ENCODE measurements at places on chromosomes 16 and 17.

DNA sequence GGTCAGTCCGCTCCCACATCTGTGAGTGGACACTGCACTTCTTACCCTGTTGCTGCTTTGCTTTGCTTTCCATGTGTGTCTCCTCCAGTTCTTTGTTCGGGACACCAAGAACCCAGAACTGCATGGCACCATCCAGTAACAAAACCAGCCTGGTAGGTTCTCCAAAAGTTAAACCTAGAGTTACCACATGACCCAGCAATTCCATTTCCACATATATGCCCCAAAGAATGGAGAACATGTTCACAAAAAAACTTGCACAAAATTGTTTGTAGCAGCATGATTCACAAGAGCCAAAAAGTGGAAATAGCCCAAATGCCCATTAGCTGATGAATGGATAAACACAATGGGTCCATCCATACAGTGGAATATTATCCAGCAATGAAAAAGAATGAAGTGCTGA, 10.3 kb upstream of the CCL22 start:
- no peak for DNase-seq

- no peak for DNase-seq
Measured at GRCh38 chr16:5621826-5622225, 524.2 kb upstream of the EEF2KMT start.

DNA sequence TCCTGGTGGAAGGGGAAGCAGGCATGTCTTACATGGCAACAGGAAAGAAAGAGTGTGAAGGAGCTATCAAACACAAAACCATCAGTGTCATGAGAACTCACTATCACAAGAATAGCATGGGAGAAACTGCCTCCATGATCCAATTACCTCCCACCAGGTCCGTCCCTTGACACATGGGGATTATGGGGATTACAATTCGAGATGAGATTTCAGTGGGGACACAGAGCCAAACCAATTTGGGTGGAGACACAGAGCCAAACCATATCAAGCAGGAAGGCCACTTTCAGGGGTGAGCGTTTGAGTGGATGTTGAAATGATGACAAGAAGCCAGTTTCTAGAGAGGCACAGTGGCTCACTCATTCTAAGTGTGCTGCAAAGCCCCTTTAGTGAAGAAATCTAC, 143.8 kb downstream of the CPPED1 start:
- DNase-seq: no peak

DNA sequence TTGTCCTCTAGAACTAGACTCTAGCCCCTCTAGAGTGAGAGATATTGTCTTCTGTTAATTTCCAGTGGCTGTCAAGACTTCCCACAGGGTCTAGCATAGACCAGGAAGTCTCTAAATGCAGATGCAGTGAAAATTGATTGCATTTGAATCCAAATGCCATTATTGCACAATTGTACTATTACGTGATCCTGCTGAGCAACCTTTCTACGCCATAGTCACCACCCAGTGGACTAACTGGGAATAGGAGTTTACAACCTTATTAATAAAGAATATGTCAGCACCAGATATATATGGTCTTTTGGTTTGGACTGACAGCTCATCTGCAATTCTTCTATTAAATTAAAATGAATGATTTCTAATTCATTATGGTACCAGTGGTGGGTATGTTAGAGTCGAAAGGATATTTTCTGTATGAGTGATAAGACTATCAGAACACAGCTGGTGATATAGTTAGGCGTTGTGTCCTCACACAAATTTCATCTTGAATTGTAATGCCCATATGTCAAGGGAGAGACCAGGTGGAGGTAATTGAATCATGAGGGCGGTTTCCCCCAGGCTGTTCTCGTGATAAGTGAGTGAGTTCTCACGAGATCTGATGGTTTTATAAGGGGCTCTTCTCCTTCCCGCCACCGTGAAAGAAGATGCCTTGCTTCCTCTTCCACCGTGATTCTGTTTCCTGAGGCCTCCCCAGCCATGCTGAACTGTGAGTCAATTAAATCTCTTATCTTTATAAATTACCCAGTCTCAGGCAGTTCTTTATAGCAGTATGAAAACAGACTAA, 138.9 kb upstream of the CA10 start:
- DNase-seq: no peak

DNA sequence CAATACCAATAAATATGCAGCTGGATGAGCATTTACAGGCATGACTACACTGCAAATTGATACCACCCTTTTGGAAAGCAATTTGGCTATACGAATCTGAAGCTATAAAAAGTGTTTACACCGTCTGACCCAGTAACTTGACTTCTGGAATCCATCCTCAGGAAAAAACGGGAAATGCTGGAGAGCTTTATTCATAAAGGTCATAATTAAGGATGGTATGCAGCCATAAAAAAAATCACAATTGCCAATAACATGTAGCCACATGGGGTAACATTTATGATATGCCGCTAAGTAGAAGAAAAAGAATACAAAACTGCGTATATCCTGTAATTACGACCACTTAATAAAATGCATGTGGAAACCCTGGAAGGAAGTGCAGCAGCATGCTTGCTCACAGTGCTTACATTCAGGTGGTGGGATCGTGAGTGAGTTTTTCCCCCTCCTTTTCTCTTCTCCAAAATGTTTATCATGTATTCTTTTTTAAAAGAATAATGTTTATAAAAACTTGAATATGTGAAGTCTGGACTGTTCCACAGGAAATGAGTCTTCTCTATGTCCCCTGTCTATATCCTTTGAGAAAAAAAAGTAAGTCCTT, 34.2 kb downstream of the COPRS start:
- DNase-seq: no peak

DNA sequence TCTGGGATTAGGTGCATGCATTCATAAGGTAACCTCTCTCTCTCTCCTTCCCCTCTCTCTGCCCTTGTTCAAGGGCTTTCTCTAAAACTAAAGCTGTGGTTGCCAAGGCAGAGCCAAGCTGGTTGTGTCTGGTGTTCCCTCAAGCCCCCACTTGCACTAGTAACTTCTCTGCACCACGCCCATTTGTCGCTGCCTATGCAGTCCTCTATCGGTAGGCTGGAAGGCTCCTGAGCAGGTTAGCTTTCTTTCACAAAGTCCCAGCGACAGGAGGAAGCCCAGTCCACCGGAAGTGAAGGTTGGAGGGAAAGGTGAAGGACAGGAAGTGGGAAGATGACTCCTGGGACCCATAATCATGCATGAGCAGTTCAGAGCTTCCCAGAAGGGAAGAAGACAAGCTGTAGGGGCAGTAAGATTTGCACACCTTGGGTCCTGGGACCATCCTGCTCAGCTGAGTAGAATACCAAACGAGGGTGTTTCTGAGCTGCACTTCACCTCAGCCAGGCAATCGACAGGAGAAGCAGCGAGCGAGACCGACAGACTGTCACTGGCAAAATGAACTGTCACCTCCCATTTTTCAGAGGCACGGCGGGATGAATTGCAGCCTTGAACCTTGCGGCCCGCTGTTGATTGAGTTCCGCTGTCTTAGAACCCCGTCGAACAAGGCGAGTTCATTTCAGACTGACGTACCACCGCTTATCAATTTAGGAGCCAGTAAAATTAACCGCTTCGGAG, 14.7 kb upstream of the SKAP1 start:
- no peak for DNase-seq

DNA sequence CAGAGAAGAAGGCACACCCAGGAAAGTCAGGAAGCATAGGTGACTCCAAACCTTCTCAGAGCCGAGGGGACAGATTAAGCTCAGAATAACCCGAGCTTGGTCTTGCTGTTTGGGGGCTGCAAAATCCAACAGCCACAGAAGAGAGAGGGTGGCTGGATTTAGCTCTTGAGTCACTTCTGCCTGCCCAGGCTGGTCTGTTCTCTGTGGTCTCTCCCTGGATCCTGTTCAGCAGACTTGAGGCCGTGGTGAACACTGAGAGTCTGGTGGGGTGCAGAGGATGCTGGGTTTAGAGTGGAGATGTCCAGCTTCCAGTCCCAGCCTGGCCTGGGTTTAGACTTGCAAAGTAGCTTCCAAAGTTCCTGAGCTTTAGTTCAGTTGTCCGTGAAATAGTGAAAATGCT, 8.8 kb downstream of the SLC26A11 start:
- no peak for DNase-seq

DNA sequence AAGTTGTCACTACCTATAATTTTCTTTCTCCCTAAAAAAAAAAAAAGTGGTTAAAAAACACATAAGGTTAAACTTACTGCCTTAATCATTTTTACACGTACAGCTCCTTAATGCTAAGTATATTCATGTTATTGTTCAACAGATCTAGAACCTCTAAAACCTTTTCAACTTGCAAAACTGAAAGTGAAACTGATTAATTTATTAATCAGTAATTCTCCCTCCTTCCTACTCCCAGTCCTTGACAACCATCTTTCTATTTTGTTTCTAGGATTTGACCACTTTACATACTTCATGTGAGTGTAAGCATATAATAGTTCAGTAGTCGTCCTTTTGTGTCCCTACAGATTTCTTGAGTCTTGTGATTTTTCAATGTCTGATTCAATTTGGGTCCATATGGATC, 251.4 kb upstream of the KIF2B start:
- no peak for DNase-seq

DNA sequence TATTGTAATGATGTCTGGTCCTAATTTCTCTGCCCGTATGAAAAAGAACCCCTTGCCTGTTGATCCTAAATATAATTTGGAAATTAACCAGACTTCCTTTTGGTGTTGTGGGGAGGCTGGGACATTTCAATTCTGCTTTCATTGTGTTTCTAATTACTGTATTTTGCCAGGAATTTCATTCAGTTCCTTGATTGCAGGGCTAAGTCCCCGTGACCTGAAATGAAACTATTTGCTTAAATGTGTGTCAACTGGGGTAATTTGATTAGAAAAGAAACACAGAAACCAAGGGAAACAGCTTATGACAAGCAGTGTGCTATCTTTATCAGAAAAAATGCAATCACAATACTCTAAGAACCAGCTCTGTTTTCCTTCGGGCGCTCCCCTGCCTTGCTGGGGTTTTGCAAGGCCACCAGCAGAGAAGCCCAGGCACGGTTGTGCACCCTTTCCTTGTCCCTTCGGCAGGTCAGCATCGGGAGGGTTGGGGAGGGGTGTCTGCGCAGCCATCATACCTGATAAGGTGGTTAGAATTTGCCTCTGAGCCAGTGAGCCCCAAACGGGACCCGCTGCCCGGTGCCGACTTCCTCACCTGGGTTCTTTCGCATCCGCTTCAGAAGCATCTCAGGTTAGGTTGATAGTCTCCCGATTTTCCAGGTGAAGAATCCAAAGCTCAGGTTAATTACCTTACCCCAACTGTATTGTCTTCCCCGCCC, 19.4 kb downstream of the KLHL36 start:
- no peak for DNase-seq

GRCh38 chr16:9152649-9153501, 61.4 kb downstream of the HAPSTR1 start:
- DNase-seq: no peak

DNA sequence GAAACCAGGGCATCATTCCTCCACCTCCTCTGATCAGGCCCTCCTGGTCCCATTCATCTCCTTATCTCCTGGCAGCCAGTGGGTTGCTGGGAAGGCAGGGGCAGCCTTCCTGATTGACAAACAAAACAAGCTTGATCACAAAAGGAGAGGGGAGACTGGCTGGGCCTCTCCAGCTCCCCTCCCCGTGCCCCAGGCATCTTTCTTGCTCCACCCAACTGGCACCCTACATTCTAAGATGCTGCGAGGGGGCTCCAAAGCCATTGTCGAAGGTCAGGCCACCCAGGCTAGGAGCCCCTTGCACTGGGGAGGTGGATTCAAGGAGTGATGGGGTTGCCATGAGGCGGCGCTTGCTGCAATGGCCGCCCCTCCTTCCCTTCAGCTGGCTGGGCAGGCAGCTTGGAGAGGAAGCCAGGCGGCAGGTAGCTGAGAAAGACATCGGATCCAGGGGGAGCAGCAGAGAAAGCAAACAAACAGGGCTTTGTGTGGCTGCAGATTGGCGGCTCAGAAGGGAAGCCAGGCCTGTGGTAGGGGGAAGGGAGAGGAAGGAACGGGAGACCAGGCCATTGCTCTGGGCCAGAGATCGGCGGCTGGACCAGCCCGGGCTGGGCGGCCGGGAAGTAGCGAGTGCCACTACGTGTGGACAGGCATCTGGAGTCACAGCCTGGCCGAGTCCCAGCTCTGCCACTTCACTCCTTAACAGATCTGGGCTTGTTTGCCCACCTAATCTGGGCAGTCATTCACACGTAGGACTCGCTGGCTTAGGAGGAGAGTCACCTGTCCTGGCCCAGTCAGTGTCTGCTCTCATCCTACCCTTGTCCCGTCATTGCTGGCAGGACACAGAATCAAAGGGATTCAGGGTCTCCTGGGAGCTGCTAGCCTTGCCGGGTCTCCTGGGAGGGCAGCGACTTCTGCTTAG, 12.3 kb downstream of the RAI1 start:
- peak; percentile 70 for DNase-seq

- DNase-seq: no peak
Measured at GRCh38 chr17:55582897-55583296, 71.6 kb upstream of the SMIM36 start.

DNA sequence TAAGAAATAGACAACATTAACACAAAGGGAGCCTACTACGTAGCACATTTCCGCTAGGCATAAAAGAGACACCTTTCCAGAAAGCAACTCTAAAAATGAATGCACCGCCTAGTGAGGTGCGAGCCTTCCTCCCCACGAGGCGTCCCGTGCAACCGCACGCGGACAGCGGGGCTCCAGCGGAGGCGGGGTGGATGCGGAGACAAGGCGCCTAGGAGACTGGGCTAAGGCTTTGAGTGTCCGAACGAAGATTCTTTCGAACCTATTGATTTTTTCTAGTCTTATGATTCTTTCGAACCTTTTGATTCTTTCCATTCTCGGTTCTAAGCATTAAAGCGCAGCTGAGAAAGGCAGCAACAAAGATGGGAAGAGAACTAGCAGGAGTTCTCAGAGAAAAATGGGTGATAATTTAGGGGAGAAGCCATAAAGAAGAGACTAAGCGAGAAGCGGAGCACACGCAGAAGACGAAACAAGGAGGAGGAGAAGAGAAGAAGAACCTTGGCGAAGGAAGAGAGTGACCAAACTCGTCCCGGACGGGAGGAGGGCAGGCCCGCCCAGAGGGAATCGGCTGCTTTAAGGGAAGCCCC, 394 bp upstream of the CPD start:
- DNase-seq: peak; percentile 30
